ENCODE measurements at places on chromosomes 1 and 21.

GRCh38 chr1:211009944-211010343, 124.0 kb downstream of the KCNH1 start:
- DNase-seq: no peak

DNA sequence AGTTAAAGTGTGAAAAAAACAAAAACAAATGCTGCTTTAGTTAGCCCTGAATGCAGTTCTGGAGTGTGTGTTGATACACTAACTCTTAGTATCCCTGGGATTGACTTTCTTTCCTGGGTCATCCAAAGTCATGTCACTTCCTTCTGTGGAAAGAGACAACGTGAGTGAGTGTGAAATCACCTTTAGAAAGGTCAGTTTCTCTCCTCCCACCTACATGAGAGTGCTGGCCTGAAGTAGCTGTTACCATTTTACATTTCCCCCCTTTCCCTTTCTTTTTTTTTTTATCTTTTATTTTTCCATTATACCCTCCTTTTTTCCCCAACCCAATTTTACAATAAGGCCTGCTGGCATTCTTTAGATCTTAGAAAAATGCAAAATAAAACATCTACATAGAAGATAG, 55.2 kb downstream of the CENPF start:
- DNase-seq: no peak

DNA sequence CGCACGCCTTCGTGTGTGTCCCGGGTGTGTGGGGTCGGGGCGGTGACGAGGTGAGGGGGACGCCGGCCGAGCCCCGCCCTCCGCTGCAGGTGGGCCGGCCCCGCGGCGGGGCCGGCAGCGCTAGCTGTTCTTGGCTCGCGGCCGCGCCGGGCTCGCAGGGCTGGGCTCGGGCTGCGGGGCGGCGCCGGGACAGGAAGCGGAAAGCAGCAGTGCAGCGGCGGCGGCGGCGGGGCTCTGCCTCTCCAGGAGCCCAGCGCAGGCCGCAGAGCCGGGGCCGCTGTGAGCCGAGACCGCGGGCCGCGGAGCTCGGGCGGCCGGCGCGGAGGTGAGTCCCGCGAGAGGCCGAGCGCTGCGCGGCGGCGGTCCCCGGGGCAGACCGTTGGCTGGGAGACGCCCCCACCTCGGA, at the start of gene VANGL1:
Gene VANGL1, plus strand, starts transcription at position 209 of the 406 bp plus-strand sequence. CDS start 9,444 bp downstream, outside the sequence.
- peak; percentile 13 for DNase-seq

DNA sequence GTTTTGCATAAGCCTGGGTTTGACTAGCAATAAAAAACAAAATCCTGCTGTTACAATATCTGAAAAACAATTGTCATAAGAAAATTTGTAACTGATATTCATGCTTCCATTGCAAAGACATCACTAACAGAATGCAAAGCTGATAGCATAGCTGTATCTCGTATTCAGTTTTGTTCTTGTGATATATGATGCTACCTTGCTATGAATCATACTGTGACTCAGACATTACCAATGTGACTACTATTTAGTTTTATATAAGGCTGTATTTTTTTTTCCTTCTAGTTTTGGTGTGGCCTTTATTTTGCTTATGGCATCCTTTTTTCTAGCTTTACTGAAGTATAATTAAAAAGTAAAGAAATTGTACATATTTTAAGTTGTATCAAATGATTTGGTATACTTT, 1381.8 kb downstream of the MRPL39 start:
- DNase-seq: peak; percentile 39

GRCh38 chr1:172278478-172278877, 142.0 kb upstream of the C1orf105 start:
- DNase-seq: peak; percentile 63

DNA sequence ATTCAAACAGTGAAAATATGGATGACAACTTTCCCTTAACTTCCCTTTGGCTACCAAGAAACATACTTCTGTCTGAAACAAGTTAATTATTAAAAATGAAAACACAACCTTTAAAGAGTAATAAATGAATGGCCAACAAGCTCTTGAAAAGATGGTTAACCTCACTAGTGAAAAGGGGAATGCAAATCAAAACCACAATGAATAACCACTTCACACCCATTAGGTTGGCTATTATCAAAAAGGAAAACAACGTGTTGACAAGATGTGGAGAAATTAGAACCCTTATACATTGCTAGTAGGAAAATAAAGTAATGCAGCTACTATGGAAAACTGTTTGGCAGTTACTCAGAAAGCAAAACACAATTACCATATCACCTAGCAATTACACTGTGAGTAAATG, 14.1 kb downstream of the COP1 start:
- DNase-seq: no peak

GRCh38 chr1:47309427-47309826, 4.5 kb downstream of the STIL start:
- DNase-seq: no peak

DNA sequence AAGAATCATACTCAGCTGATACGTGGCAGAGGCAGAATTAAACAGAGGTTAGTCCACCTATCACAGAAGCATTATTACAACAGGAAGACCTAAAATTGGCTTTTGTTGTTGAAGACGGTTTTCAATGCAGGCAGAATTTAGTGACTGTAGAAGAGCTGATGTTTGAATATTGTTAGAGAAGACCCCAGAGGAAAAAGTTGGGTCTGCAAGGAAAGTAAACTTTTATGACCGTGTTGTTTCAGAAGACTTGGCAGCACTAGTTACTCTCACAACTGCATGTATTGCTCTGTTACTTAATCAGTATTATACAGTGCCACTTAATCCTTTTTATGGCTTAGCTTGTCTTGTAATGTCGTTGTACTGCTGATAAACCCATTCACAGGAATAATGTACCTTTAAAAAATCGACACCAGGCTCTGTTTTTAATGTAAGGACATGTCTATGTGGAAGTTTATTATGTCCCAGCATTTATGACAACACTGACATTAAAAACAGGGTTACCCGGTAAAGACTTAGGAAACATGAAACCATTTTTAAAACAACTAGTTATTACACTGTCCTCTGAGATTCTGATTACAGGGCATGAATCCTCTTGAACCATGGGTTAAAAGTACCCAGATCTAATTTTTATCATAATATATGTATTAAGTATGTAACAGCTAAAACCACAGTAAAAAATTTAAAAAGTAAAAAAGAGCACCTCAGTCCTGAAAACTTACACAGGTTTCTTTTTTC, 235.4 kb downstream of the TTLL7 start:
- DNase-seq: no peak

- no peak for DNase-seq
Measured at GRCh38 chr1:14597343-14598006, 1.0 kb upstream of the KAZN start.

DNA sequence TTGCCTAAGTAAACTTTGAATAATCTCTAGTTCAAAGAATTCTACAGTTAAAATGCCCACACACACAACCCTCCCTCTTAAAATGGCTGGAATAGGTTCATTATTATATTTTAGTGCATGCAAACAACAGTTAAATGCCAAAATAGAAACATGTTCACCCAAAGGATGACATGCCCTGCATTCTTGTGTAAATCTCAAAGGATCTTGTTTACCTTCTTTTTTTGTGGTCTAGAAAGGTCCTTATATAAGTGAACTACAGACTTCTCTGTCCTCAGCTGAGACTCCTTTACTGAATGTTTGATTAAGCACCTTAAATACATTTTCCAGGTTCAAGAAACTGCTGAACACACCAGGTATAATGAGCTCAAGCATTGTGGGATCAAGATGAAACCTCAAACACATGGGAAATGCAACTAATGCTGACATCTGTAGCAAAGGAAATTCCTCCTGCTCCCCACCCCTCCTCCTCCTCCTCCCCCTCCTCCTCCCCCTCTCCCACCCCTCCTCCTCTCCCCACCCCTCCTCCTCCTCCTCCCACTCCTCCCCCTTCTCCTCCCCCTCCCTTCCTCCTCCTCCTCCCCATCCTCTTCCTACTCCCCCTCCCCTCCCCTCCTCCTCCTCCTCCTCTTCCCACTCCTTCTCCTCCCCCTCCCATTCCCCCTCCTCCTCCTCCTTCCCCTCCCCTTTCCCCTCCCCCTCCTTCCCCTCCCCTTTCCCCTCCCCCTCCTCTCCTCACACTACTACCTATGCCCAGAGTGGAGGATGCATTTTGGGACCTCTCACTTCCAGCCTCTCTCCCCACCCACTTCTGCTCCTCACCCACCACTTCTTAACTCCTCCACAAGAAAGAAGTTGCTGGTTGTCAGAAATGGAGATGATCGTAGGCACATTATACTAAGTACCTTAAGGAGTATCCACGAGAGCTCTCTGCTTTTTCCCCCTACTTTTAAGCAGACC, 233.9 kb downstream of the MRPL39 start:
- no peak for DNase-seq

DNA sequence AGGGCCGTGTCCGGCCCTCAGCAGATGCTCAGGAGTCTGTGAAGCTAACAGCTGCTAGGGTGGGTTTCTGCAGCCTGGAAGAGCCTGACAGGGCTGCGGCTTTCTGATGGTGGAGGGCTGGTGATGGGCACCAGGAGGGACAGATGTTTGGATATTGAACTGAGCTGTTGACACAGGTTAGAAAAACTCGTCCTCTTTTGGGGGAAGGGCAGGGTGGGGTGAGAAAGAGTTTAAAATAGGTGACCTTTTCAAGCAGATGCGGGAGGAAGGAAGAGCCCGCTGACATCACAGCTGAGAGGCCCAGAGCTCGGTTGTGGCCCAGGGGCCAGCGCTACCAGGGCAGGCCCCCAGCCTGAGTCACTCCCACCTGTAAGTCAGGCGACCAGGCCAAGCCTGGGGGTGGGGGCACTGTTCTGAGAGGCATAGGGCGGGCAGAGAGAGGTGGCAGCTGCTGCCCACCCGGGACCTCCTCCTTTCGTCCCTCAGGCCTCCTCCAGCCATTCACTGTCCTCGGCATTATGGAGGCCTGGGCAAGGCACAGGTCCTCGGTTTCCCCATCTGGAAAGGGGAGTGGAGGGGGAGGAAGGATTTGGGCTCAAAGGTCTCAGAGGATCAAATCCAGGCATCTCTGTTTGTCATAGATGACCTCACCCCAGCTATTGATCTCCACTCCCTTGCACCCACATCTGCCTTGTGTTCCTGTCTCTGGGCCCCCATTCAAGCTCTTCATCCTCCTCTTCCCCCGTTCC, 32.3 kb upstream of the ID3 start:
- DNase-seq: no peak

DNA sequence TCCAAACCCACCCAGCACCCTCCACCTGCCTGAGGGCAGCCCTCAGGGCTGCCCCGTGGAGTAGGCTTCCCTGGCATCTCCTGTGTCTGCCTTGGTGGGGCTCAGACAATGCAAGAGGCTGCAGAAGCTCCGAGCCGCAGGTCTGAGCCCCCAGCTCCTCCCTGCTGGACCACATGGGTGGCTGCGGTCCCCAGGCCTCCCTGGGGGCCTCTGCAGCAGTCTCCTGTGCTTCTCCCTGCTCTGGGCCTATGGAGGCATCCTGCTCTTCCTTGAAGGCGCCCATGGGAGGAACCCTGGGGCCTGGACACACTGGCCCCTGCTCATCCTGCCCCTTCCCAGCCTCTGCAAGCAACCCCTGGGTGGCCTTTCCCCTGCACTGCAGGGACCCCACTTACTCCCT, 86.1 kb upstream of the ACTRT2 start:
- no peak for DNase-seq

GRCh38 chr1:155320661-155321617, at the start of gene RUSC1:
Gene RUSC1, plus strand, starts transcription at chr1:155320894. Its CDS starts 880 bp downstream, at chr1:155321774.
- DNase-seq: no peak

DNA sequence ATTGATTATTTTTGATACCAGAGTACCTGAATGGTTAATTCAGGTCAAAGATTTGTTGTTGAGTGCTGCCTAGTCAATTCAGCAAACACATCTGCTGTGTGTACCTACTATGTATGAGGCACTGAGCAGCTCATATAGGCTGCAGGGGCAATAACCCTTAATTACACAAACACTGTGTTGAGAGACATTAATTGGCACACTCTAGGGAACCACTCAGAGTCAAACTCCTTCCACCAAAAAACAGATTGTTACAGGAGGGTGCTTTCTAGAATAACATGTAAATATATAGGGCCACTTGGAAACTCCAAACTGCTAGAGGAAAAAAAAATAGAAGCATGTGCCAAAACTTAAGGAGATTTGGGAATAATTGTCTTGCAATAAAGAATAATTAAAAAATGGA, 31.3 kb downstream of the UBE2U start:
- no peak for DNase-seq

DNA sequence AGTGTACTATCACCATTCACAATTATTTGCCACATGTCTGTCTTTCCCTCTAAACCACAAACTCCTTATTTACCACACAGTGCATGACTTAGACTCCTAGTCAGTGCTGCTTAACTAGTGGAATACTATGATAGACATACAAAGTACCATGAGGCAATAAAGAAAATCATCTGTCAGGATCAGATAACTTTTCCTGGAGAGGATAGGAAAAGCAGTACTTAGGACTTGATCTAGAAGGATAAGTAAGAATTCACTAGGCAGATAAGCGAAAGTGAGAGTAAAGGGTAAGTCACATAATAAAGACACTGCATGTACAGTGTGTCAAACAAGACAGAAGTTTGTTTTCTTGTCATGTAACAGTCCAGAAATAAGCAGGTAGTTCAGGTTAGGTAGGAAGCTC, 21.2 kb upstream of the TSPAN1 start:
- no peak for DNase-seq

GRCh38 chr21:32412162-32413014, at the start of gene EVA1C:
Gene EVA1C, plus strand, starts transcription at chr21:32412706. Its CDS starts 148 bp downstream, at chr21:32412854.
- no peak for DNase-seq

GRCh38 chr1:119565131-119565772, 58.2 kb downstream of the HSD3B1 start:
- DNase-seq: no peak

DNA sequence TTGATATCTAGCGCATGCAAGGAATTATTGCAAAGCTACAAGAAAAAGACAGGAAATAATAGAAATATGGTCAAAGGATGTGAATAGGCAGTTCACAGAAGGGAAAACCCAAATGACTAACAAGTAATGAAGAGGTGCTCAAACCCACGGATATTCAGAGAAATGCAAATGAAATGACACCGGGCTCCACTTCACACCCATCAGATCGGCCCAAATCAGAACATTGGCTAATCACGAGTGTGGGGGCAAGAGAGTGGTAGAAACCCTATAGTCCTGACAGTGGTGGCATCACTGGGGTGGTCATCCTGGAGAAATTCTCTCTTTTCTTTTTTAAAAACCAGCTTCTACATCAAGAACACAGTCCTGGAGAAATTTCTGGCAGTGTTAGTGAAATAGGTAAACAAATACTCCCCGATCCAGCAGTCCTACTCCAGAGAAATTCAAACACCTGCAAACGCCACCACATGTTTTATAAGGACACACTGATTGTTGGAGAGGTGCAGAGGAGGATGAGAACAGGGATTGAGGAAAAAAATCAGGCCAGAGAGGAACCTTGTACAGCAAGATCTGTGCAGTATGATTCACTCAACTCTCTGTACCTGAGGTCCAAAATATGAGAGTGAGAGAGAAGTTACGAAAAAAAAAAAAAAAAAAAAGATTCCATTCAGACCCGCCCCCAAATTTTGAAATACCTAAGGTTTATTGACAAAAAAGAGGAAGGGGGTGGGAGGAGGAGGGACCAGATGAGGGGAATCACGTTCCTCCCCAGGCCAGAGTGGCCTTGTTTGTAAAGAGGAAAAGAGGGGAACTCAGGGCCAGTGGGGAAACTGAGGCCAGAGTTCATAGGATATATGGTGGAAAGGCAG, 9.2 kb upstream of the TNFRSF1B start:
- no peak for DNase-seq

- no peak for DNase-seq
Measured at GRCh38 chr1:79667848-79668696, 661.5 kb upstream of the ADGRL4 start.

GRCh38 chr1:107058245-107059032, 2.0 kb downstream of the PRMT6 start:
- no peak for DNase-seq

Data from H4 (cell line).